ENCODE measurements at places on chromosomes 6 and 20. TPM values are rescaled to one million over a fixed set of nuclear protein-coding genes. Genes with fewer than 3 reads are reported as not detected.

DEFB126 gene
- total RNA-seq = not detected

ZKSCAN8 gene
- total RNA-seq = 25.4 TPM

MAP1LC3A gene
- 25.9 TPM for total RNA-seq

GRCh38 chr6:168545428-168545827, 104.4 kb downstream of the SMOC2 start:
- DNase-seq = no peak

- no peak for DNase-seq
These were observed 882 bp upstream of the FAM184A start for GRCh38 chr6:119079283-119079809.

DNA sequence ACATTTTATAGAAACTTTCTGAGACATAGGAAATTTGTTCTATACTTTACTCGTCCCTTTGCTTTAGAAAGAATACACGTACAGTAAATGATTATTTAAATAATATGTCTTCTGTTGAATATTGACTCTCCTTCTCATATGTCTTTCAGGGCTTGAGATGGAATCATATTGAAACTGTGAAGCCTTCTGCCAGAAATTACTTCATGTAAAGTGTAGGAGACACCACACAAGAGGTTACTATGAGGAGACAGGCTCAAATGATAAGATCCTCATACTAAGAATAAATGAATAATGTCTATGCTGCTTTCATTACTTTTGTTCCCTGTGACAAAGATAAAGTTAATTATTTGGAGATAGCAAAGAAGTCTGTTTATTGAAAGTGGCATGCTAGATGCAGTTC, 1240.3 kb upstream of the MAP3K7 start:
- no peak for DNase-seq

- DNase-seq = no peak
These were observed 133.4 kb downstream of the RFPL4B start for GRCh38 chr6:112480553-112480952.

GRCh38 chr20:45835825-45836224, 2.2 kb downstream of the SNX21 start:
- no peak for DNase-seq

GRCh38 chr6:6317825-6318733, 2.4 kb downstream of the F13A1 start:
- DNase-seq = peak; percentile 31

- no peak for DNase-seq
These were observed 28.1 kb upstream of the MTCL3 start for GRCh38 chr6:127547215-127547614.

DNA sequence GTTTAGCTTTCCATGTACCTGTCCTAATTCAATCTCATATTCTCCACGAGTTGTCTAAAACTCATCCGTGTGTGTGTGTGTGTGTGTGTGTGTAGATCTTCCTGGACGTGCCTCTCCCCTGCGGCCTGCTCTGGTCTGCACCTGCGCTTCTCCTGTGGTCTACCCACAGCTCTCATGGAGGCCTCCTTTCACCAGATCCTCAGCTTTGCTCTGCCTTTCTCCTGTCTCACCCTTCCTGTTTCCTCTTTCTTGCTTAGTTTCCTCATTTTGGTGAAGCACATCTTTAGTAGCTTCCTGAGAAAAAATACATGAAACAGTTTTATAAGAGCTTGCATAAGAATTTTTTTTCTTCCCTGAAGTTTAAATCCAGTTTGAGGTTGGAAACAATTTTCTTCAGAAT, 18.1 kb downstream of the SLX4IP start:
- DNase-seq = no peak

GRCh38 chr6:112366695-112367553, 19.8 kb downstream of the RFPL4B start:
- DNase-seq = no peak

GRCh38 chr6:134196568-134197193, 121.2 kb downstream of the SGK1 start:
- no peak for DNase-seq

GRCh38 chr6:30615219-30615957, 1.7 kb downstream of the PPP1R10 start:
- DNase-seq = peak; percentile 75

DNA sequence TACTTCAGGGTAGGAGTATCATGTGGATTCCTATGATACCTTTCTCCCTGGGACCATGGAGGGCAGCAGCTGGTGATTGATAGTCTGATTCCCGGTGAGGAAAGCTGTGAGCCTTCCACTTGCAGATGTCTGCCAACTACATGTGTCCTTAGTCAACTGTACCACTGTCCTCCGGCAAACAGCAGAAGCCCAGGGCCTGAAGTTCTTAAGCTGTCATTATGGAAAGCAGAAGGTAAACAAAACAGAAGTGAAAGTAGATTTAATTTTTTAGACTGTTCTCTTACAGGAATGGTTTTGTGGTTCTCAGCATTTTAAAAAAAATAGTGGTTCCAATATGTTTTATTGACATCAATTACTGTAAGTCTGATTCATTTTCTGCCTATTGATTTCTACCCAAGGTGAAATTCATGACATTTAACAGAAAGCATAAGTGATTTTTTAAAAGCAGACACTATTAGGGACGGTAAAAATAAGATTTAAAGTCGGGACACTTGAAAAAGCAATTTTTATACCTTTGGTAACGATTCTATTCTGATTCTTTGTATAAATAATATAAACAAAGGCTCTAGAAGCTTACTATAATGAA, 36.6 kb downstream of the PTPN1 start:
- no peak for DNase-seq

DNA sequence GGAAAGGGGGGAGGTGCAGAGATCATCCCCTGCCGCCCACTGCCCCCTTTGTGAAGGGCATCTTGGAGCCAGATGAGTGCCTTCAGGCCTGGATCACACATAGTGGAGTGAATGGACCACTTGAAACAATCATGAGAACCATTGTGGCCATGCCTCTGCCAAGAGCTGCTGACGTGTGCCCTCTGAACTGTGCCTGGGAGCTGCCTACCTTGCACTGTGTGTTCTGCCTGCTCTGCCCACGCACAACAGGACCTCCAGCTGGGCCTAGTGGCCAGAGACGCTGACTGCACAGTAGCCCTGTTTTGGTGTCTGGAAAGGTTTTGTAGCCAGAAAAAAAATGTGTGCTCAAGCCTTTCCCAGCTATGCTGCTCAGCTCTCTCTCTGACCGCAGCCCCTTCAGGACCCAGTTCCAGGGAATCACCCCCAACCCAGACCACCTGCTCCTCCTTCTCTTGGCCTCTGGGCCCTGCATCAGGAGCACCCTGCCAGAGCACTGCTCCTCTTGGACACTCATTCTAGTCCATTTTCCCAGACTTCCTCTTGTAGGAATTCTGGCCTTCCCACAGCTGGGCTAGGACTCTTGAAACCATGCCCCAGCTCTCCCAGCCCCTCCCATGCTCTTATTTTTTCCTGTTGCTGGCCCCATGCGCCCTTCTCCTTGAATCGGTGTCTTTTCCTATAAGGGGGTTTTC, 1.6 kb upstream of the ADIG start:
- DNase-seq = no peak

GRCh38 chr20:24784607-24785006, 164.5 kb upstream of the CST7 start:
- no peak for DNase-seq

GRCh38 chr6:116529466-116530290, 15.8 kb downstream of the TRAPPC3L start:
- no peak for DNase-seq

DNA sequence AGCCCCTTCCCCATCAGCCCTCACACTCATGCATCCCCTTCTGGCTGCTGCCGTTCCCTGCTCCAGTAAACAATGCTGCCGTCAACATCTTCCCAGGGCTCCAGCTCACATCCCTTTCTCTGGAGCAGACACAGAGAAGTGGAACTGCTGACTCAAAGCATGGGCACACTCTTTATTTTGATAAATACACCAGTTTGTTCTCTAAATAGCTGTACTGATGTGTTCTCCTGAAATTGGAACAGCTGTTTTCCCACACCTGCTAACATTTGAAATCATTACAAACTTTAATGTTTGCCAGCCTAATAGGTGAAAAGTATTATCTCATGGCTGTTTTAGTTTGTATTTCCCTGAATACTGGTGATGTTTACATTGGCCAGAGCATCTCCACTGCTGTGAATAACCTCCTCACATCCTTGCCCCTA, 102.1 kb upstream of the NXT1 start:
- DNase-seq = no peak

GRCh38 chr6:32761072-32761471, 2.3 kb downstream of the HLA-DQB2 start:
- DNase-seq = no peak

DNA sequence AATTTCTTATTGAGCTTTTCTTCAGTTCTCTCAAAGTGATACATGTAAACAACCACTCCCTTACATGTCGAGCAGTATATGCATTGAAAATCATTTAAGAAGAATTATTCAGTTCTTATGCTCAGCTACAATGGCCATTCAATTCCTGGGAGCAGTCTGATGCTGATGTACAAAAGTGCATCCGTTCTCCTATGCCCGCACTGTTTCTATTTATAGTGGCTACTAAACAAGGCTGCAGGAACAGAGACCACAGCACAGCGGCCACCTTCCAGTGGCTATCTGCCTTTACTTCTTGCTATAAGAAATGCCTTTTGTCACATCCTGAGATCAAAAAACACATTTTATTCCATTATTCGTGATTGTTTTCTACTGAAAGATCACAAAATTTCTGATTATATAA, 82.2 kb downstream of the FHL5 start:
- no peak for DNase-seq

GRCh38 chr6:70622461-70622860, 45.2 kb upstream of the SMAP1 start:
- DNase-seq = no peak

DNA sequence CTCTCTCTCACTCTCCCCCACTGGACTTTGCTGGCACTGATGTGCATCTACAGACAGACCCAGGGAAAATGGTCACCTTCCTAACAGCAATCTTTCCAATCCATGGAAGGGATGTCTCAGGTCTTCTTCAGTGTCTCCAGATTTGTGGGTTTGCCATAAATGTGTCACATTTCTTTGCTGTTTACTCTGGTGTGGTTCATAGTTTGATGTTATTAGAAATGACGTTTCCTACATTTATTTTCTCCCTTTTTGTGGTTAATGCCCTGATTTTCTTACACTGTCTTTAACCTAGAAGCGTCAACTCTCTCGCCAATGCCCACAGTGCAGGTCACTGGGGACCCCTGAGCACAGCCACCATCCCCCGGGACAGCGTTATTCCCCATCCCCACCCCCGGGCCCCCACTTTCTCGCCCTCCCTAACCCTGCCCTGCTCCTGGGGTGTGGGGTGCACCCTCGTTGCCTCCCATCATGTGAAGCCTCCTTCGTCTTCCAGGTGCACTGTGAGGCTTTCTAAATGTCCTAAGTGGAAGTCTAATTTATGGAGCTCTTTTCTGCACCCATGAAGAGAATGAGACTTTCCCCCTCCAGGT, 86.5 kb downstream of the YTHDF1 start:
- DNase-seq = no peak

GRCh38 chr6:16092990-16093389, 35.9 kb upstream of the MYLIP start:
- no peak for DNase-seq

DNA sequence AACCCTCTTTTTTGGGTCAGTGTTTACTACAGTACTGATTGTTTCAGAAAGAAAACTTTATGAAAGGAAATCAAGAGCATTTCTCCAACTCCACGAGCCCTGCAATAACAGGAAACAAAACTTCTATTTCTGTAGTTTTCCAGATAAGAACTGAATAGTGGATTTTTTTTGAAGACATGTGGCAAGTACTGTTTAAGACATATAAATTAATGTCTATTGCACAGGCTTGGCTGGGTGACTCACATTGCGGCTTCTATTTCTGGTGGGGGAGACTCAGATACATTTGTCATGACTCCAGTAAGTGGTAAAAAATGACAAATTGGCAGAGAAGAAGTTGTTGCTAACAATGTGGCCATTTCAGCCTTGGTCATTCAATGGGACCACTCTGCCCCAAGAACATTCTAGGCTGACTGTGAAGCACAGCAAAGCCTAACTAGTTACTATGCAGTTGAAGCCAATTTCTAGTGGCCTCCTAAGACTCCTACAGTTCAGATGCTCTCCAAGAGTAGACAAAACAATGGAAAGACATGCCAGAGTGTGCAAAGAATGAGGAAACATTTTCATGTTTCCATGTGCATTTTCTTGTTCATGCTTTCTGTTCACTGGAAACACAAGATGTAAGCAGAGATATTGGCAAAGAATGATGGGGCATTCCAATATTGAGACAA, 200.9 kb downstream of the EDN1 start:
- no peak for DNase-seq

DNA sequence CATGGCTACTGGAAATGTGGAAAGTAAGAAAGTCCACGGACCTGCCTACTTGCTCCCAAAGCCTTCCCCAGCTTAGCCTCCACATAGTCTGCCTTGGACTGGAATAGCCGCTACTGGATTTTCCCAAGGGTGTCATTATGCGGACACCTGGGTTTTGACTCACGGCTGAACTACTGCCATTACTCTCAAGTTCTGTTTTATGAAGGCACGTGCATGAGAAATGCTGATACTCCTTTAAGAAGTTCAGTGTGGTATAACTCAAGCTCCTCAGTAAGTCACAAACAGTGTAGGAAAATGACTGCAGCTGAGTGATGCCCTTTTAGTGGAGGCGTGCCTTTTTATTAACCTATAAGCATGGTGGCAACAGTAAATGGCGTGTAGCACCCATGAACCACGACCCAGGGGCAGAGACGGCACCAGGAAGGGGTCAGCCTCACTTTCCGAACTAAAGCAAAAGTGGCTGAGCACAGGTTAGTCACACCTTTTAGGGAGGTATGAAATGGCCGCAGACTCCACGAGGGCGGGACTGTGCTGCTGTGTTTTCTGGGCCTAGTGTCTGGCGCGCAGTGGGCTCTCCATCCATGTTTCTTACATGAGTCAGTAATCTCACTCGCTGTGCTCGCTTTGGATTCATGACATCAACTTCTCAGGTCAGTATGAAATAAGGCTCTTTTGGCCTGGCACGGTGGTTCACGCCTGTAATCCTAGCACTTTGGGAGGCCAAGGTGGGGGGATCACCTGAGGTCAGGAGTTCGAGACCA, 23.9 kb downstream of the PSMG4 start:
- DNase-seq = no peak

DNA sequence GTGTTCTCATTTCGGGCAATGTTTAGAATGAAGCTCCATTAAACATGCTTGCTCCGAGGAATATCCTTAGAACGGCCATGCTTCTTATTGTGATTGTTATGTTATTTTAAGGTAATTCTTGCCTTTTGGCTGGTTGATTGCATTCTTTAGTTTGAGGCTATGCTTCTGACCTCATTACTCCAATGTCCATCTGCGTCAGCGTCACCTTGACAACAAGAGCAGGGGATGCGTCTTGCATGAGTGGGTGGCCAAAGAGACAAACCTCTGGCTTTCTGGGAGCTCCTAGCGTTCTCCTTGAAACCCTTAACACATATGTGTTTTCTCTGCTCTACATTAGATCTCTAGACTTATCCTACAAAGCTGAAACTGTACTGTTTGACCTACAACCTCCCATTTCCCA, 184.3 kb downstream of the THBS2 start:
- DNase-seq = no peak

DNA sequence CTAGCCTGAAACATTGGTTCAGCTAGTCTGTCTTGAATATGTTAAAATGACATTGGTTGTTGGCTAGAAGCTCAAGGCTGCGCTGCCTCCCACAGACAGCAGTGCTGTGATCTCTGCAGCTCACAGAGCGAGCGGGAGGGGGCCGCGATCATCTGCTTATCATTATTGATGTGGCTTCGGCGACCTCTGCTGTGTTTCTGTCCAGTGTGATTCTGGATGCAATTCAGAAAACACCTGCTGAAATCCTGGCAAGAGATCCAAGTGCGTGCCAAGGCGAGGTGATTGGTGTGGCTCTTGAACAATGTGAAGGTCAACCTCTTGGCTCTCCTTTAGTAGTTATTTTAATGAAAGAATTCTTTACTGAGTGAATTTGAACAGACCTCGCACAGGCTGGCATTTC, 142.3 kb upstream of the SASH1 start:
- DNase-seq = no peak

GRCh38 chr20:47934761-47935160, 149.5 kb upstream of the SULF2 start:
- DNase-seq = no peak
